ENCODE measurements at places on chromosomes 6 and 20.

- DNase-seq, result no peak
Measured at GRCh38 chr6:84762220-84763002, 2.0 kb downstream of the TBX18 start.

DNA sequence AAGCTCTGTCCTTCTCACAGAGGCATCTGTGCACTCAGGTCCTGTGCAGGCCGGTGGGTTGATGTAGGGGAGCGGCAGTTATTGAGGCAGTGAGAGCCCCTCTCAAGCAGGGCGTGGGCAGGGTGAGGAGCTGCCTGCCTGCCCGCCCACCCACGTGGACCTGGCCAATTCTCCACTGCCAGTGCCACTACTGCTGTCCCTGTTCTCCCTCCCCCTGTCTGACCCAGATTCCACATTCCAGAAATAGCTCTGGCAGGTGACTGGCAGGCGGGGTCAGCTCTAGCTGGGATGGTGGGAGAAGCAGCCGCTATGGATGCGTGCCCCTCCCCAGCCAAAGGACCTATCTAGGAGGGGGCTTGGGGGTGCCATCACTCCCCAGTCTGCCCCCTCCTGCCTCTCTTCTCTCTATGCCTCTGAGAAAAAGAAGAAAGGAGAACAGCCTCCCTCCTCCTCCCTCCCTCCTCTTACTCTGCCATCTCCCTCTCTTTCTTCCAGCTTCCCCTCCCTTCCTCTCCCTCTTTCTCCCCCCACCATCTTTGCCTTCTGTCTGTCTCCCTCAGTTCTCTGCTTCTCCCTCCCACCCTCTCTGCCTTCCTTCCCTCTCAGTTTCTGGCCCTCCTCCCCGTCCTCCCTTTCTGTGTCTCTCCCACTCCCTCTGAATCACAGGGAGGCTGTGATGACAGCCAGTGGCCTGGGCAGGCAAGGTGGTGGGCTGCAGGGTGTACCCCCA, 86.5 kb upstream of the MYL9 start:
- DNase-seq, result no peak

GRCh38 chr6:20309186-20309585, 92.5 kb upstream of the E2F3 start:
- DNase-seq, result no peak

GRCh38 chr6:142773859-142774648, 170.9 kb downstream of the HIVEP2 start:
- DNase-seq, result no peak

DNA sequence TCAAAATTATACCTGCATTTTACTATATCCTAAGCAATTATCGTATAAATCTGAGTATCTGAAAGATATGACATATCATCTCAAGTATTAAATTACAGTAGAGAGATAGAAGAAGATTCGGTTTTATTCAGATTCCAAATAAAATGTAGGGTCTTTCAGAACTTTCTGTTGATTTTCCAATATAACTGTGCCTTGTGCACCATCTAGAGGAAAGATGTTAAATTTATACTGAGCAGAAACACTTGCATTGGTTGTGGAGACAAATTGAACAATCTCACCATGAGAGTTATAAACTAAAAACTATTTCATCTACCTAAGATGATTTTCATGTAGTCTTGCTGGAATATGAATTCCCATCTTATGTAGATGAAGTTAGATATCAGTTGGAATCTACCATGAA, 26.8 kb upstream of the HSF2 start:
- DNase-seq, result no peak

DNA sequence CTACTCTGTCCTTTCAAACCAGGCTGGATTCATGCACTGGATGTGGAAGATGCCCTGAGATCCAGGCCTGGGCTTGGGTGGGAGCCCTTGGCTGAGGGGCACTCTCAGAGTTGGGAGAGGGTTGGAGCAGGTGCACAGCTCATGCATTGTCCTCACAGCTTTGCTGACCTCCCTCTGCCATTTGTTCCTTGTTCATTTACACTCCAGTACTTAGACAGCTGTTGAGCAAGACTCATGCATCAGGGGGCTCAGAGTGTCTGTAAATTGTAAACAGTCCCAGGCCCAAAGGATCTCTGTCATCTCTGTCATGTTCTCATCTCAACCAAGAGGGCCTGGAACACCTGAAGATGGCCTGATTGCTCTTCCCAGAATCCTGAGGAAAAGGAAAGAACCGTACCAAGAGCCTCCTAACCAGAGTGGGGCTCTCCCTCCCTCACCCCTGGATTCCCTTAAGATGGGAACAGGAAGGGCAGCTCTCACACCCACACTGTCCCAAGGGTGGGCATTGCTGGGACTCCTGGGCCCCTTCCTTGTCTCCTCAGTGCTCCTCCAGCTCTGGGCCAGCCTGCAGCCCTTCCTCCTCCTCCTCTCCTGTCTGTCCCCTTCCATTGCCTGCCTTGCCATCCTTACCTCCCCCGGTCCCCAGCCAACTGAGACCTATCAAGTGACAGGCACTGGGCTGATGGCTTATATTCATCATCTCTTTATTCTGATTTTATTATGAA, 132.9 kb downstream of the FOXO3 start:
- no peak for DNase-seq

DNA sequence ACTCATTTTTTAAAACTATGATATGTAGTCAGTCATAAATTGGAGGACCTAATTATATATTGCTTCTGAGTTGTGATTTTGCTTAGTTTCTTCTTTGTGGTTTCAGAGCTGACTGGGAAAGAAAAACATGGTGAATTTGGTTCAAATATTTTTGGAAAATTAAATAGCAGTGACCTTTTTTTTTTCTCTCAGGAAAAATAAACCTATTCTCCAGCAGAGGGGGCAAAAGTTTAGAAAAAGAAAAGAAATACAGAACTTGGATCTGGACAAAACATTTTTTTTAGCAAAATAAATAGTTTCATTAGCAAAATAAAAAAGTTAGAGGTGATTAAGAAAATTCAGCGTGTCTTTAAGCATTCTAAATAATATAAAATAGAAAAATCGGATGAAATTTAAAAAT, 10.2 kb downstream of the COL10A1 start:
- no peak for DNase-seq

DNA sequence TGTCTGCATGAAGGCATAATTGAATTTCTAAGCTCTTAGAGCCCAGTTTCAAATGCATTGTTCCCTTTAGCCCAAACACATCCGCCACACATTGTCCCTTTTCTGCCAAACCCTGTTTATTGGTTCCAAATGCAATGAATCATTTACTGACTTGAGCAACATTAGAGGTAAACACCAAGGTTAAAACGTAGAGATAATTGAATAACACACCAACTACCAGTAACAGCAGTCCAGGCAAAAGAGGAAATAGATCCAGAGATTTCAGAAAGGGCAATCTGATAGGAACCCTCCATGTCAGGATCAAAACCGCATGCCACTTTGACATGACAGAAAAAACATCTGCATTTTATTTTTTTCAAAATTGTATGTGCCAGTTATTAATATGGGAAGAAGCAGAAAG, 114.8 kb downstream of the PKHD1 start:
- DNase-seq, result no peak

DNA sequence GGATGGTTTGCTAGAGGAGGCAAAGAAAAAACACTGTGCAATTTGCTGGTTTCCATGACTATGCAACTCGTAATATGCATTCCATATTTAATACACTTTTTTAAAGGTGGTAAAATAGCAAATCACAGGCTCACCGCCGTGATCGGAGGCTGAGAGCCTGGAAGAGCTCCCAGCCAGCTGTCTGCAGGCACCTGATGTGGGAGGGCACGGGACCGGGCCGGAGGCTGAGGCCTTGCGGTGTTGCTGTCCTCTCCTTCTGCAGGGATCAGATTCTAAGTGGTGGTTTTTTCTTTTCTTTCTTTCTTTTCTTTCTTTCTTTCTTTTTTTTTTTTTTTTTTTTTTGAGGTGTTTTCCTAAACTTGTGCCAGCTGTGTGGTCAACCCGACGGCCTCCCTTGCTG, 282.3 kb downstream of the CDH4 start:
- DNase-seq, result no peak

GRCh38 chr6:88492824-88493223, 326.7 kb upstream of the CNR1 start:
- DNase-seq, result peak; percentile 2

DNA sequence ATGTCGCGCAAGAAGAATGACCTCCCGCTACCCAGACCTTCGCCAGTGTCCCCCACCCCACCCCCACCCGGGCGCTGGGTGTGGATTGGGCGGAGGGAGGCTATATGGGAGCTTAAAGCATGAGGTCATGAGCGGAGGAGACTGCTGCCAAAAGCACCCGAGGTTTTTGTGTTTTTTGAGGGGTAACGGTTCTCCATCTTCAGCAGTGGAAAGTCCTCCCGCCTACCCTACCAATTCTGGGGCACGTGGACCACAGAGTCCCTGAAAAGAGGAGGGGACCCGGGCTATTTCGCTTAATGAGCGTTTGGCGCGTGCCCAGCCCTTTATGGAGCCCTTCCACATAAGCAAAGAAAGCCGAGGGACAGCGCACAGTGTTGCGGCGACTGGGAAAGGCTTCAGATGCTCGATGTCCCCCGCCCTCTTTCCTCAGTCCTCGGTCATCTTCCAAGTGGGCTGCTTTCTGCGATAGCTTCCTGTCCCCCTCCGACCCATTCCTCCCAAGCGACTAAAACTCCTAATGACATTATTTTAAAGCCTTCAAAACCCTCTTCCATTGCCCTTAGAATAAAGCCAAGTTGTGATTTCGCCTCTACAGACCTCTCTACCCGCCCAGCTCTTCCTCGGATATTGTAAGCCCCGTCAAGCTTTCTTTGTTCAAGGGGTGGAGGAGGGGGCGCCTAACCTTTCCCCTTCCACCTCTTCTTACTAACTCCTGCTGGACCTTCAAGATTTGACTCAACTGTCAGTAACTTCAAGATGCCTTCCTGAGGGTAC, 2.1 kb upstream of the TRERF1 start:
- DNase-seq, result no peak

GRCh38 chr6:33747823-33748222, 1.1 kb upstream of the IP6K3 start:
- DNase-seq, result no peak

DNA sequence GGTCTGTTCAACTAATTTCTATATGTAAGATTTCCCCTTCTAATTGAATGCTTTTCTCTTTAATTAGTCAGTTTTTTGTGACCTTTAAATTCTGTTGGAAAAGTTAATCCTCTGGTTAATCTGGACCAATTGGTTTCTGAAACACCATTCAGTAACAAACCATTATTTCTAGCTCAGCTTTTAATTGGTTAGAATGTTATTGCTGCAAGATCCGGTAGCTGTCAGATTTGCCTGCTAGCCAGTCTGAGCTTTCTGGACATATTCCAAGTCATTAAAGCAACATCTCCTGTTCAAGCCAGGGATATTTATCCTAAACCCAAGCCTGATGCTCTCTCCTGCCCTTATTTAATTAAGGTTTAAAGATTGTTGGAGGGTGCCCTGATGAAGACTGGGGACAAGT, 55.1 kb upstream of the FBXL4 start:
- no peak for DNase-seq

DNA sequence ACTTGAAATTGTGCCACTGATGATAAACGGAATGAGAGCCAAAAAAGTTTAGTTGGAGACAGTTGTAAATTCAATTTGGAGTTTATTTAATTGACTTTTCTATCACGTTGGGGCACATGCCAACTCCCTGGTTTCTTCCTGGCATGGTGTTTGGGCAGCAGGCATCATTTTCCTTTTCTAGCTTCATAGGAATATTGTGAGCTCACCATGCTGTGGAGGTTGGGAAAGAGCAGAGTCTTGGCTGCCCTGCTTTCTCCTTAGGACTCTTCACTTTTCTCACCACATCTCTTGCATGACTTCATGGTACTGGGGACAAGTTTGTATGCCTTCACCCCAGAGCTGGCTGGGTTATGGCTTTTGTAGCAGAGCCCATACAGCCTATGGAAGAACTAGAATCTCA, 6.4 kb downstream of the SCAND1 start:
- no peak for DNase-seq

GRCh38 chr6:167305796-167306195, 14.7 kb downstream of the UNC93A start:
- DNase-seq, result no peak

GRCh38 chr20:19692685-19693119, 65.4 kb upstream of the RIN2 start:
- peak; percentile 40 for DNase-seq

GRCh38 chr20:1005452-1006027, 3.4 kb upstream of the RSPO4 start:
- peak; percentile 4 for DNase-seq

- DNase-seq, result no peak
Measured at GRCh38 chr20:57794600-57795341, 85.0 kb upstream of the PMEPA1 start.

- no peak for DNase-seq
Measured at GRCh38 chr6:169087443-169088041, 166.1 kb downstream of the THBS2 start.

GRCh38 chr6:169062272-169062671, 191.4 kb downstream of the THBS2 start:
- no peak for DNase-seq

- no peak for DNase-seq
Measured at GRCh38 chr6:12083763-12084162, 71.7 kb downstream of the HIVEP1 start.

DNA sequence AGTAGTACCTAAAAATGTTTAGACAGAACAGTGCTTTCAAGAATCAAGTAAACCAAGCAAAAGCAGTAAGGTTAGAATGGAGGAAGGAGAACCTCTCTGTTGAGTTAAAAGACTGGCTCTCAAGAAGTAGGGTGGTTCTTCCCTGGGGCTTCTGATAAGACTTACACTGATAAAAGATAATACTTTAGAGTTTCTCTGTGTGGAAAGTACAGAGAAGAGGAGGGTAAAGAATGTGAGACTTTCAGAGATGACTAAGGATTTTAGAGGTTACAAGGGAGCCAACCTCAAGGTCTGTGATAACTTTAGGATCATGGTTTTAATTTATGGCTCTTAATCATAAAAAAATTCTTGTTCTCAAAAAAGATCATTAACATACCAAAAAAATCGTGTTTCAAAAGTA, 30.9 kb upstream of the ALDH8A1 start:
- DNase-seq, result peak; percentile 48

GRCh38 chr6:25270559-25270958, 8.6 kb upstream of the CARMIL1 start:
- DNase-seq, result no peak

- DNase-seq, result no peak
Measured at GRCh38 chr6:2127484-2127911, 117.9 kb downstream of the GMDS start.

- DNase-seq, result no peak
Measured at GRCh38 chr6:134549854-134550253, 231.9 kb upstream of the SGK1 start.

DNA sequence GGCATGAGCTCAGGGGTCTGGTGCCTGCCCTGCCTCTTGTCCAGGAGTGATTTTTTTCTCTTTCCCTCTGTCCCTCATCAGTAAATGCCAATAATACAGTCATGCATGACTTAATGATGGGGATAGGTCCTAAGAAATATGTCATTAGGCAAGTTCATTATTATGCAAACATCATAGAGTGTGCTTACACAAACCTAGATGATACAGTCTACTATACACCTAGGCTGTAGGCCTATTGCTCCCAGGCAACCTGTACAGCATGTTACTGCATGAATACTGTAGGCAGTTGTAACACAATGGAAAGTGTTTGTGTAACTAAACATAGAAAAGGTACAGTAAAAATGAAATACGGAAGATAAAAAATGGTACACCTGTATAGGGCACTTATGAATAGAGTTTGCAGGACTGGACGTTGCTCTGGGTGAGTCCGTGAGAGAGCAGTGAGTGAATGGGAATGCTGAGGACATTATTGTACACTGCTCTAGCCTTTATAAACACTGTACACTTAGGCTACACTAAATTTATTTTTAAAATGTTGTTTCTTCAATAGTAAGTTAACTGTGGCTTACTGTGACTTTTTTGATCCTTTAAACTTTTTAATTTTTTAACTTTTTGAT, 22.1 kb downstream of the PBOV1 start:
- no peak for DNase-seq

GRCh38 chr6:122569230-122569771, 40.9 kb upstream of the PKIB start:
- DNase-seq, result no peak

All from hematopoietic multipotent progenitor cell treated with erythropoietin and hydrocortisone succinate and interleukin-3 and kit ligand, for 15 days (in vitro differentiated cells).